ENCODE measurements at places on chromosomes 13 and 19.

DNA sequence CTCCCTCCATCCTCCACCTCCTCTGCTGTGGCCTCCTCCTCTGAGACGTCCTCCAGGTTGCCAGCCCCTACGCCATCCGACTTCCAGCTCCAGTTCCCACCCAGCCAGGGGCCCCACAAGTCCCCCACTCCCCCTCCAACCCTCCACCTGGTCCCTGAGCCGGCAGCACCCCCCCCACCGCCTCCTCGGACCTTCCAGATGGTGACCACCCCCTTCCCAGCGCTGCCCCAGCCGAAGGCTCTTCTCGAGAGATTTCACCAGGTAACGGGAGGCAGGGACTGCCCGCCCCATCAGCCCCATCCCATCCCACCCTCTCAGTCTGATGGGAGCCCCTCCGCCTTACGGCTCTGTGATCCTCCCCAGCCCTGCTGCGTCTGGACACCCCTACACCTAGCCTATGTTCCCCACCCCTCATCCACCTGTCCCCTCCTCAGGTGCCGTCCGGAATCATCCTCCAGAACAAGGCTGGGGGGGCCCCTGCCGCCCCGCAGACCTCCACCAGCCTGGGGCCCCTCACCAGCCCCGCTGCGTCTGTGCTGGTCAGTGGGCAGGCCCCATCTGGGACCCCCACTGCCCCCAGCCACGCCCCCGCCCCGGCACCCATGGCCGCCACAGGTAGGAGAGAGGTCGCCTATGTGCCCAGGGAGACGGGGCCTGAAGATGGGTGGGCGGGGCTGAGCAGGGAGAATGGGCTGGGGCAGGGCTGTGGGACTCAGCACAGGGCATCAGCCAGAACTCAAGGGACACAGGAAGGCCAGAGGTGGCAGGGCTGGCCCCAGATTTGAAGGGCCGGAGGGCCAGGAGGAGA lies 18.6 kb upstream of the EHD2 start:
- no peak for DNase-seq

DNA sequence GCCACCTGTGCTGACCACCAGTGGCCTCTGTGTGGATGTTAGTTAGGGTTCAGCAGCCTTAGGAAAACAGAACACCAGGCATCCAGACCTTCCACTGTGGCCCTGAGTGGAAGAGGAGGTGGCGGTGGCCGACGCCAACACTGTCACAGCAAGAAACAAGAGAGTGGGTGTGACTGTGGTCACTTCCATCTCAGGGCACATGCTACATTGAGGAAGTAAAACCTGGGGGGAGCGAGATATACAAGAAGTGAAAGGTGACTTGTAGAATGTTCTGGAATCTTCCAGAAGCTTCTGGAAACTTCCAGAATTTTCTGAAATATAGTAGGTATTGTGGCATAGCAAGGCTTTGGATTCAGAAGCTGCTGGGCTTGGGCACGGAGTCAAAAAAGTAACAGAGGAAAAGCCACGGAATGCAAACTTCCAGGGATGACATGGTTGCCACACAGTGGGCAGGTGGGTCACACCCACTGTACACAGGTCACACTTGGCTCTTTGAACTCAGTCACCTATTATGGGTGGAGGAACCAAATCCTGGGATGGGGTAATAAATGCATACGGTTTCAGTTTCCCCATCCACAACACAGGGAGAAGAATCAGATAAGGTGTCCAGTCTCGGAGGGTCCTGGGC lies 24.3 kb downstream of the GNG7 start:
- no peak for DNase-seq

DNA sequence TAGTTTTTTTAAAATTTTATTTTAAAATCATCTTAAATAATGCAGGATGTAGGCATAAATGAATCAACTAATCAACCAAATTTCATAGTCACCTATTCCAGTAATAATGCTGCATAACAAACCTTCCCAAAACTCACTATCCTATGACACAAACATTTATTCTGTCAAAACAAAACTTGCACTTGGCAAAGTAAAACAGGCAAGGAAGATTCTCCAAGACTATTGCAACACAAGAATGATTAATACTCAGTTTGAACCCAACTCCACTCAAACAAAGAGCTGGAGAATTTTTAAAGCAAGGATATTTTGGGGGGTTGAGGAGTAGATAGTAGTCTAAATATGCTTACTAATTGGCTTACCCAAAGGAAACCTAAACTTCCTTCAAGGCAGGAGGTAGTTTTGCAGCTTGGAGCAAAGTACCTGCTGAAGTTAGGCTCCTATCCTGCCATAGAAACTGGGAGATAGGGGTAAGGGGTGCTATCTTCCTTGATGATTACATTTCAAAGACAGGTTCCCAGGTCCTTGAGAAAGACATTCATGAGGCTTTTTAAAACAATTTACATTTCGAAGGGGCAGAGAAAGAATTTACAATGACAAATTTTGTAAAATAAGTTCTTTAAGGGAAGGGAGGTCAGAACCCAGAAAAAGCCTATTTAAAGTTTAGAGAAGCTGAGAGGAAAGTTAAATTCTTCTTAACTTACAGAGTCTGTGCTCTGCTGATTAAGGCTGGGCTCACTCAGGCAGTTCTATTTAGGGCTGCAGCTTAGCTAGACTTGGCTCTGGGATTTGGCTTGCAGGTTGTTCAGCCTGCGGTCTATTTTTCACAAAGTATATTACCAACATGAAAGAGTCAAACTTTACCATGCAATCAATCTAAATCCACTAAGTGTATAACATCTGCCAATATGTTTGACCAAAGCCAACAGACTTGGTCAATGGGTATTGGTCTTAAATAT lies 549.0 kb downstream of the KCTD12 start:
- DNase-seq, result no peak

DNA sequence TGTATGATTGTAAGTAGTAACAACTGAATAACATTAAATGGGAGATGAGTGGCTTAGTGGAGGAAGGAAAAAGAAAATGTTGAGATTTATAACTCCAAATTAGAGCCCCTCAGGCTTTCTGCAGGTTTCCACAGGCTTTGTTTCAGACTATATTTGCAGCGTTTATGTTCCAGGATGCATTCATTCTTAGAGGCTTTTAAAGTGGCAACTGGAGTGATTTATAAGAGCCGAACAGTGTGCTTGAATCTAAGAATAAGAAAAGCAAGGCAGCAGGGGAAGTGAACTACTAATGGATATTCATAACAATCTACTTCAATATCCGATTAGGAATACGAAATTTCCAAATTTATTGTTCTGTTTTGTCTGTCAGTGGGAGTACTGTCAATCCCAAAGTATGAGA lies 91.0 kb downstream of the UFM1 start:
- DNase-seq, result no peak
